ENCODE measurements at places on chromosomes 7 and 10.

DNA sequence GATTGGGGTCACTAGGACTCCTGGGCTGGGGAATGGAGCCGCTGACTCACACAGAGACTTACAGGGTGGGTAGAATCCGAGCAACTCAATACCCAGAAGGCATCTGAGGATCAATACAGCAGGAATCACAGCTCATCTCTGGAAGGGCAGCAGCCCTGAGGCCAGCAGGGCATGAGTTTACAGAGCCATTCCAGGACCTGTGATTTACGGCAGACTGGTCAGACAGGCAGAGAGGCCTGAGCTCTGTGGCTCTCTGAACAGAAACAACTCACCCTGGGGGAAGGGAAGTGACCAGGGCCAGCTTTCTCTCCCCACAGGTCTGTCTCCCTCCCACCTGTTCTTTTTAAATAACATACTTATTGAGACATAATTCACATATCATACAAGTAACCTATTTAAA is 88.2 kb upstream of the CXCL12 start:
- no peak for DNase-seq

DNA sequence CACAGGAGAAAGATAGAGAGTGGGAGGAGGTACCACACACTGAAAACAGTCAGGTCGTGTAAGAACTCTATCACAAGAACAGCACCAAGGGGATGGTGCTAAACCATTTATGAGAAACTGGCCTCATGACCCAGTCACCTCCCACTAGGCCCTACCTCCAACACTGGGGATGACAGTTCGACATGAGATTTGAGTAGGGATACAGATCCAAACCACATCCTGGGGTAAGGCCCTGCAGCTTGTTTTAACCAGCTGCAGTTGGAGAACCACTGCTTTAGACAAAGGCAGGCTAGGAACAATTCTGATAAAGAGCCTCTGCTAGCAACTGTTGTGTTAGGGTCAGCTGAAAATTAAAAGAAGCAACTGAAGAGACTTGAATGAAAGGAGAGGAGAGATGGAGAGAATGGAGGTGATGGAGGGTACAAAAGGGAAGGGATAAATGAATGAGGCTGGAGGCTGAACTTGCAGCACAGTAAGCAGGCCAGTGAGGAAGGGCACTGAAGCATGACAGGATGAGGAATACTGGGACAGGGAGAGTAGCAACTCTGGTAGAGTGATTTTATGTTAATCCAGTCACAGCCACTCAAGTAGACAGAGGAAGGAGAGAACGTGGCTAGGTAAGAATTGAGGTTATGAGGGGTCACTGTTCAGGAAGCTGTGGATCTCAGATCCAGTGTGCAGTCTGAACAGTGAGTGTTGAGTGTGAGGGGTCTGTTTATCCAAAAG is 23.6 kb downstream of the MEST start:
- DNase-seq, result no peak

DNA sequence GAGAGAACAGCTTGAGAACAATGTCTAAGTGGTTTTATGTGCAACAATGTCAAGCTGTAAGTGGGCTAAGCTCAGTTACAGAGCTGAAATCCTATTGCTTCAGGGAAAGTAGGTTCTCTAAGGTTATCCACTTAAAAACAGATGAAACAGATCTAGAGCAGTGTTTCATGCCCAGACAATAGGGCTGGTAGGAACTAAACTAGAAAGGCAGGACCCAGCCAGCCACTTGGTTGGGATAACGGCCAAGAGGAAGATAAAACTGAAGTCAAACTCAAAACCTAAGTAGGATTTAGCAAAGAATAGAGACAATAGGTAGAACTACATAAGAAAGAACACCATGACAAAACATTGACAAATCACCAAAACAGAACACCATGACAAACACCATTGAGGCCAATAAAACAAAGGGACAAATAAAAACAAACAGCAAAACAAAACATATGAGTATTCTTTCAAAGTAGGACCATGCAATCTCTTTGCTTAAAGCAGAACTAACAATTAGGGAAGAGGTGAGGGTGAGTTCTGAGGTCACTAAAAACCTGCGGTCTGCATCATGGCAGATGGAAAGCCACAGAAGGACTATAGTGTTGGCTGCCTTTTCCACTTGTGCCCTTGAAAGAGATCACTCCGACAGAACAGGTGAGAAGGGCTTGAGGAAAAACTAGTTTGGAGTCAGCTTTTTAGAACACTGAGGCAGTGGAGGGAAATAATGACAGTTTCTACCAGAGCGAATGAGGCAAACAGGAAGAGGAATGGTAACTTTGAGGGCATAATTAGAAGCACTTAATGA is 81.0 kb downstream of the HGF start:
- DNase-seq, result no peak

GRCh38 chr10:58556516-58557165 is 44.0 kb downstream of the BICC1 start:
- DNase-seq, result peak; percentile 75

- no peak for DNase-seq
Measured at GRCh38 chr7:38492010-38492409, 139.2 kb downstream of the AMPH start.

- DNase-seq, result no peak
Measured at GRCh38 chr10:30821261-30821993, 191.9 kb upstream of the LYZL2 start.

DNA sequence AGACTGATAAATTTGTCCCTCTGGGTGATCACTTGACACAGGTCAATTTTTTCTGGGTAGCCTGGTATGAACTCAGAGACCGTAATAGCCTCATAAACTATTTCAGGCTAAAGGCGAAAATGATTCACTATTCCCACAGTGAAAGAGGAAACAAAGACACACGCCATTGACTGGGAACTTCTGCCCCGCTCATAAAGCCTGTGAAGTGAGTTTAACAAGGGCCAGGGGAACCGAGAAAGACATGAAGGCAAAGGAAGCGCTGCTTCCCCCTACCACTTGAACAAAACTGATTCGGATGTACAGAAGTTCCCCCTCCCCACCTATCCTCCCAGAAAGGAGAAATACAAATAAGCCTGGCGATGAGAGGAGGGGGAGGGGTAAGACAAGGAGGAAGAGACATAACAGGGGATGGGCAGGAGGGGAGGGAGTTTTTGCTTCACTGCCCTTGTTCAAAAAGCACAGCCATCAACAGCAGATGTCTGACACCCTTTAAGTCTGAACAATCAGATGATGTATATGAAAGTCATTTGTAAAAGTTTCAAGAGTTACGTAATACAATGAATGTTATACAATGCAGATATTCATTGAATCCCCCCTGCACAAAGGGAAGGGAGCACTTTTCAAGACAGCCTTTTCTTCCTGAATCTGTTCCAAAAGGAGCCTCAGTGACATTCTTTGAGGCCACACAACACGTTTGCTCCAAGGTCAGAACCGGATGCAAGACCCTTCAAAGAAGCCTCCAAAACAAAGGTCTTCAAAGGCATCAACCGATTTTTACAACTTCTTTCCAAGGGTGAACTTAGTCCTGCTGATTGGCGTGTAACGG is 734 bp downstream of the ABCB4 start:
- peak; percentile 56 for DNase-seq
